ENCODE measurements at places on chromosomes 5 and 9.
A peak's percentile ranks its signal among the peaks of the same experiment; 100 is the strongest.

- DNase-seq: no peak
These were observed 994 bp downstream of the POLE3 start for GRCh38 chr9:113409481-113409880.

- DNase-seq: no peak
These were observed 102.0 kb downstream of the ARHGAP26 start for GRCh38 chr5:142872217-142872616.

DNA sequence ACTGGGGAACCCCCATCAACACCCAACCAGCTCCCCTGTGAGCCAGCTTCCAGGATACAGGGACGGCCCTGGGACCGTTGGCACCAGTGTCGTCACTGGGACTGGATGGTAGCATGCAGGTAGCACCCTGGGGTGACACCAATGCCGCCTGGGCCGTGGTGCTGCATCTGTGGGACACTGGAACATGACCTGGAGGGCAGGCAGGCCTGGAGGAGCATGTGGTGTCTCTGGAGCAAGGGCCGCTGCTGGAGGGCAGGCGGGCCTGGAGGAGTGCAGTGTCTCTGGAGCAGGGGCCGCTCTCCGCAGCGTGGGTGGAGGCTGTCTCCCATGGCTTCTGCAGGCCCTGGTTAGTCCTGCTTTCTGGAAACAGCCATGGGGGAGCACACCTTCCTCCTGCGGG lies 13.1 kb downstream of the LPCAT1 start:
- no peak for DNase-seq

- no peak for DNase-seq
These were observed 73.1 kb upstream of the TBC1D9B start for GRCh38 chr5:179980767-179981166.

DNA sequence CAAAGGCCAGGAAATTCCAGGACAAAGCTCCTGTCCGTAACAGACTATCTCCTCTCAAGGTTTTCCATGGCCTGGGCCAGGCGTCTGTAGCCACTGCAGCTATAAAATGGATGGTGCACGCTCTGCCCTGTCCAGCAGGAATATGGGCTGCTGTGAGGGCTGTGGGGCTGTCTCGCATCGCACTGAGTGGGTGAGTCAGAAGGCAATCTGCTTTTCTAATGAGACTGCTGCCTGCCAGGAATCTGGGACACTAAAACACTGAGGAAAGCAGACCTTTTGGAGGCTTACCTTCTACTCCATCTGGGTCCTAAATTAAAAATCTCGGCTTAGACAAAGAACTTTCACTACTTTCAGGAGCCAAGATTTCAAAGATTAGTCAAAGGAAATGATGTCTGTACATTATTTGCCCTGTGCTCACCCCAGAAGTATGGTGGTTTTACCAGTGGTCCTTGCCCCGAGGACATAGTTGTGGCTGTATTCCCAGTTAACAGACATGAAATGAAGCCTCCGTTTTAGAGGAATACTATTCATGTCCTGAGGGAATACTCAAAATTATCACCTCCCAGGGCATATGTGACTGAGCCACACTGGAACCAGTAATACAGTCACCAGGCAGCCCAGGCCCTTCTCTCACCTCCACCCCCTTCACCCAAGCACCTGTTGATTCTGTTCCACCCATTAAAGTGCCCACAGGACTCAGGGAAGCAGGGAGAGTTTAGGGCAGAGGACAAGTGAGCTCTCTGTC lies 56.4 kb downstream of the PFDN1 start:
- DNase-seq: peak; percentile 82

GRCh38 chr9:123107639-123108285 lies 74.3 kb downstream of the GPR21 start:
- no peak for DNase-seq

All from lung microvascular endothelial cell (primary cell).